Testis (tissue), 5 donors: ENCODE measurements at places on chromosomes 11 and 22. TPM values are rescaled to one million over a fixed set of nuclear protein-coding genes. Genes with fewer than 3 reads are reported as not detected.
A peak's percentile ranks its signal among the peaks of the same experiment; 100 is the strongest.

C22orf31 gene
- 10.9 TPM for total RNA-seq

B3GAT3 gene
- total RNA-seq = 66.4 TPM

SPTBN2 gene
- total RNA-seq = 116 TPM

METTL15 gene
- 14.8 TPM for total RNA-seq

ACR gene
- 49.5 TPM for total RNA-seq

KRTAP5-2 gene
- not detected for total RNA-seq

SHISAL1 gene
- 3.0 TPM for total RNA-seq

MMP10 gene
- 0.39 TPM for total RNA-seq

CD248 gene
- total RNA-seq = 3.9 TPM

DNA sequence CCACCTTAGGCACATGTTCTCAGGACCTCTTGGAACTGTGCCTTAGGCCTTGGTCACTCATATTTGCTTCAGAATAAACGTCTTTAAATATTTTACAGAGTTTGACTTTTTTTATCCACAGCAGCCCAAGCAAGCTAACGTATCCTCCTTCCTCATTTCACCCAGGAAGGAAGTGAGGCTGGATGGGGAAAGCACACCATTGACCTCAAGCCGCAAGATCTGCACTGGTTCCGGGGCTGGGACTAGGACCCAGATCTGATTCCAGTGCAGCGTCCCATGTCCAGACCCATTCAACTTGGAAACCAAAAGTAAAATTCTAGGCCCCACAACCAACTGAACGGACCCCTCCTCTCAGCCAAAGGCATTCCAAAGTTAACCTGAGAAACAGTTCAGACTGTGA, 2.4 kb upstream of the LGALS12 start:
- DNase-seq = no peak
- no peaks in the 10 kb centered on the region for H3K36me3 ChIP-seq
- H3K4me3 ChIP-seq = no peak overlapping the region
- H3K27me3 ChIP-seq = no peaks in the 10 kb centered on the region

- H3K36me3 ChIP-seq = no peaks in the 10 kb centered on the region
- peak; percentile 9 for DNase-seq
- no peak overlapping the region for H3K27ac ChIP-seq
- H3K4me3 ChIP-seq = no peak overlapping the region
- H3K27me3 ChIP-seq = no peaks in the 10 kb centered on the region
Measured at GRCh38 chr22:36729321-36729720, 25.8 kb upstream of the CACNG2 start.

GRCh38 chr11:31233425-31233824, 136.1 kb downstream of the DCDC1 start:
- DNase-seq = no peak
- H3K36me3 ChIP-seq = no peaks in the 10 kb centered on the region
- H3K4me3 ChIP-seq = no peak overlapping the region

GRCh38 chr11:6357222-6357621, 33.1 kb upstream of the SMPD1 start:
- no peaks in the 10 kb centered on the region for H3K36me3 ChIP-seq
- H3K27me3 ChIP-seq = no peaks in the 10 kb centered on the region
- H3K4me1 ChIP-seq = no peaks in the 10 kb centered on the region
- no peak overlapping the region for H3K27ac ChIP-seq
- DNase-seq = no peak

DNA sequence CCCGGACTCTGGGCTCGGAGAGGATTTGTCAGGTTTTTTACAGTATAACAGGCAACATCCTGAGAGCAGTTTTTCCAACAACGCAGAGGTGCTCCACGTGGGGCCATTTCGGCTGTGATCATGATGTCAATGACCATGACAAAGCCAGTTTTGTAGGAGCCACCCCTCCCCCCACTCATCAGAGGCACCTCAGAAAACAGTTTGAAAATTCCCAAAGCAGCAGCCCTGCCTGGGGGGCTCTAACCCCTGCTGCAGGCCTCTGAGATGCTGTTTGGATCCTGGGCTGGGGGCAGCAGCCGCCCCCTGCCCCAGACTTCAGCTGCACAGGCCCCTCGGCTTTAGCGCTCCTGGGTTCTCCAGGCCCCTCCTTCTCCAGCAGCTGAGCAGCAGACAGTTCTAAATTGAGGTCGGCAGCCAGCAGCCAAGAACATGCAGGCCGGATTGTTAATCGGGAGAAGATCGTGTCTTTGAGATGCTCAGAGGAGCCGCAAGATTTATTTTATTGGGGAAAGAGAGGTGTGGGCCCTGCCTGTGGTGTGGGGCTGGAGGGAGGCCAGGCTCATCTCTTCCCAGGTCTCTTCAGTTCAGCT, 19.4 kb downstream of the NFAM1 start:
- H3K4me1 ChIP-seq = no peaks in the 10 kb centered on the region
- no peak overlapping the region for H3K27ac ChIP-seq
- no peaks in the 10 kb centered on the region for H3K36me3 ChIP-seq
- no peak overlapping the region for H3K4me3 ChIP-seq
- no peaks in the 10 kb centered on the region for H3K27me3 ChIP-seq

DNA sequence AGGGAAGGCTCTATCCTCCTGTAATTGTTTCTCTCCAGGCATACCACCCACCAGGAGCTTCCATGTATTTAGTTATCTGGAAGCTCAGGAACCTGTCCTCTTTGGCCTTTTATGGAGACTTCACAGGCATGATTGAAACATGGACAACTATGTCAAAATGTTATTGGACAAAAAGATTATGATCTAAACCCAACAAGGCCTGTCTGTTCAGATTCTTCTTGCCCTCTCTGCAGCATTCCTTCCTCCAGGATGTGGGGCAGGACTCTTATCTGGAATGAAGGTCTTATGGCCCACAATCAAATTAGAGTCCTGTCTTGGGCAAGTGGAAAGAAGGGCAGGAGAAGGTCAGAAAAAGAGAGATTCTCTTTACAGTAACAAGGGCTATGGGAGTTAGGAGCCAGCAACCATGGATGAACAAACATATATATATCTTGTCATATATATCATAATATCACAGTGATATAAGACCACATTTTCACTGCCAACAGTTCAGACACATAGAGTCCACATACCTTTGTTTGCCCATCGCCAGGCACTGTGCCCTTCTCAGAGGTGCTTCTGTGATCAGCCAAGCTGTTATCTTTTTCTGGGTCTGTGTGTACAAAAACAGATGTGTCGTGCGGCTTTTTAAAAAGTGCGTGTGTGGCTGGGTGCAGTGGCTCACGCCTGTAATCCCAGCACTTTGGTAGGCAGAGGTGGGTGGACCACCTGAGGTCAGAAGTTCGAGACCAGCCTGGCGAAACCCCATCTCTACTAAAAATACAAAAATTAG, 42.5 kb upstream of the SUSD2 start:
- no peak overlapping the region for H3K4me3 ChIP-seq
- no peaks in the 10 kb centered on the region for H3K36me3 ChIP-seq
- no peaks in the 10 kb centered on the region for H3K27me3 ChIP-seq

DNA sequence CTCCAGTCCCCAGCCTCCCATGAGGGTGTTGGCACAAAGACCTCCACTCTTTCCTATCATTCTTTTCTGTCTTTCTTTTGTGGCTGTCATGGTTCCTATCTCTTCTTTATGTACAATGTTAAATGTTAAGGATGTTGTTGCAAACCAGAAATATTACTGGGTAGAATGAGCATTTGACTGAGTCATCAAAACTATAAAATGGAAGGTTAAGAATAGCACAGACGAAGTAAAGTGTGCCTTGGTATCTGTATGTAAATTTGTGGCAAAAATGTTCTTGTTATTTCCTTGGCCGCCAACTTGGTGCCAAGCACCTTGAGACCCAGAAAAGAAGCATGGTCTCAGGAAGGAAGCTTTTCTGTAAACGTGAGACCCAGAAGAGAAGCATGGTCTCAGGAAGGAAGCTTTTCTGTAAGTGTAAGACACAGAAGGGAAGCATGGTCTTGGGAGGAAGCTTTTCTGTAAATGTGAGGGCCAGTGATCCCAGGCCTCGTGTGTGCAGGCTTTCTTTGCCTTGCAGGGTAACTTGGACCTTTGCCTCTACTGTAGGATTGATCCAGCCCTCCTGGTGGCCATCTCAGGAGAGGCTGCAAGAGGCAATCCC, 6.7 kb upstream of the PKP3 start:
- DNase-seq = no peak
- peaks cover 6% of the 10 kb centered on the region for H3K4me1 ChIP-seq
- H3K27me3 ChIP-seq = no peaks in the 10 kb centered on the region
- no peak overlapping the region for H3K27ac ChIP-seq
- no peak overlapping the region for H3K4me3 ChIP-seq
- no peaks in the 10 kb centered on the region for H3K36me3 ChIP-seq

DNA sequence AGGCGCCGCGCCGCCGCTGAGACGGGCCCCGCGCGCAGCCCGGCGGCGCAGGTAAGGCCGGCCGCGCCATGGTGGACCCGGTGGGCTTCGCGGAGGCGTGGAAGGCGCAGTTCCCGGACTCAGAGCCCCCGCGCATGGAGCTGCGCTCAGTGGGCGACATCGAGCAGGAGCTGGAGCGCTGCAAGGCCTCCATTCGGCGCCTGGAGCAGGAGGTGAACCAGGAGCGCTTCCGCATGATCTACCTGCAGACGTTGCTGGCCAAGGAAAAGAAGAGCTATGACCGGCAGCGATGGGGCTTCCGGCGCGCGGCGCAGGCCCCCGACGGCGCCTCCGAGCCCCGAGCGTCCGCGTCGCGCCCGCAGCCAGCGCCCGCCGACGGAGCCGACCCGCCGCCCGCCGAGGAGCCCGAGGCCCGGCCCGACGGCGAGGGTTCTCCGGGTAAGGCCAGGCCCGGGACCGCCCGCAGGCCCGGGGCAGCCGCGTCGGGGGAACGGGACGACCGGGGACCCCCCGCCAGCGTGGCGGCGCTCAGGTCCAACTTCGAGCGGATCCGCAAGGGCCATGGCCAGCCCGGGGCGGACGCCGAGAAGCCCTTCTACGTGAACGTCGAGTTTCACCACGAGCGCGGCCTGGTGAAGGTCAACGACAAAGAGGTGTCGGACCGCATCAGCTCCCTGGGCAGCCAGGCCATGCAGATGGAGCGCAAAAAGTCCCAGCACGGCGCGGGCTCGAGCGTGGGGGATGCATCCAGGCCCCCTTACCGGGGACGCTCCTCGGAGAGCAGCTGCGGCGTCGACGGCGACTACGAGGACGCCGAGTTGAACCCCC, 798 bp downstream of the BCR start:
- peak overlapping the region; percentile 60 for H3K4me3 ChIP-seq
- no peaks in the 10 kb centered on the region for H3K36me3 ChIP-seq
- H3K27ac ChIP-seq = no peak overlapping the region
- peaks cover 51% of the 10 kb centered on the region for H3K4me1 ChIP-seq
- no peaks in the 10 kb centered on the region for H3K27me3 ChIP-seq
- no peak for DNase-seq

DNA sequence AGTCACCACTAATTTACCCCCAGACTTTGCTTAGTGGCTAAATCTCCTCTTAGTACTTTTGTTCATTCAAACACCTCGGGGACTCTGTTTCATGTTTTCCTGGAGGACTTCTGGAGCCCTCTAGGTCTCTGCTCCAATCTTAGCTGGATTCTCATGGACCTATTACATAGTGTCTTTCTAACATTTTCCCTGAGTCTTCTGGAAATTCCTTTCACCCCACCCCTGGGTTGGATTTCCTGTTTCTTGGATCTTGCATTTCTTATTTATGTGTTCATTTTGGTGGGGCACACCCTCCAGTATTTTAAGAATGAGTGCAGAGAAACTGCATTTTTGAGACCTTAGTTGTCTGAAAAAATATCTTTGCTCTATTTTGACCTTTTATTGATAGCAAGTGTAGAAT, 220.1 kb downstream of the BLID start:
- no peak for DNase-seq
- H3K4me3 ChIP-seq = no peak overlapping the region
- no peaks in the 10 kb centered on the region for H3K27me3 ChIP-seq
- peaks cover 17% of the 10 kb centered on the region for H3K4me1 ChIP-seq
- no peaks in the 10 kb centered on the region for H3K36me3 ChIP-seq

DNA sequence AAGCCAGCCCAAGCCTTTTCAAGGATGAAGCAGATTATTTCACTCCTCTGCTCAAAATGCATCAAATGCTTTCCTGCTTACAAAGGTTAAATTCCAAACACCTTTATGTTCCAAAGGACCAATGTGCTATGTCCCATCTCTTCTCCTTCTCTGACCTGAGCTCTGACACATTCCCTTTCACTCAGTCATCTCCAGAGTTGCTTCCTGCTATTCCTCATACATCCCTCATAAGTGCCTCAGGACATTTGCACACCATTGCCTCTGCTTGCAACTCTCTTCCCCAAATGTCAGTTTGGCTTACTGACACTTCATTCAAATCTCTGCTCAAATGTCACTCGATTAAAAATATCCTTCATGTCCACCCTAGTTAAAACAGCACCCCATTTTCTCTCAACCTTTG, 53.3 kb upstream of the BMAL1 start:
- H3K4me3 ChIP-seq = no peak overlapping the region
- DNase-seq = no peak
- no peaks in the 10 kb centered on the region for H3K27me3 ChIP-seq
- no peaks in the 10 kb centered on the region for H3K36me3 ChIP-seq

DNA sequence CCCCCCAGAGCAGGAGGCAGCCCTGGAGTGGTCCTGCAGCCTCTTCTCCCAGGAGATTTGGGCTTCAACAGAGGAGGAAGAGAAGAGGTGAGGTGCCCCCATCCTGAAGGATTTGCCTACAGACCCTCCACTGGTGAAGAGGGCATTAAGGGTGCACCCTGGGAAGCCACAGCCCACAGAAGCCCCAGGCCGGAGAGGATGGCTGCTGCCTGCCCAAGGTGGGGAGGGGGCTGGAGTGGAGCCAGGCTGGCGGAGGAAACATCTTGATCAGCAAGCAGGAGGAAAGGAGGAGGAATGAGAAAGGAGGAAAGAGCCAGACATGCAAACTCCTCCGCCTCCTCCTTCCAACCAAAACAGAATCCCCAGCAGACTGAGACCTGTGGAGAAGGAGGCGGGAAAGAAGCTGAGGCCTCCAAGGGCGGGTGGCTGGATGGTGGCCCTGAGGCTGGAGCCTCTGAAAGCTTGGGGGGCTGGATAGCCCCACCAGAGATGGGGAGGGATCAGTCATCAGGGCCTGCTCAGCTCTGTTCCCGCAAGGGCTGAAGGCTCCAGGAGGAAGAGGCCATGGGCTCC, 31.3 kb downstream of the ARRB1 start:
- no peaks in the 10 kb centered on the region for H3K36me3 ChIP-seq
- no peak for DNase-seq
- no peak overlapping the region for H3K27ac ChIP-seq
- no peak overlapping the region for H3K4me3 ChIP-seq
- no peaks in the 10 kb centered on the region for H3K27me3 ChIP-seq
- H3K4me1 ChIP-seq = peaks cover 18% of the 10 kb centered on the region

DNA sequence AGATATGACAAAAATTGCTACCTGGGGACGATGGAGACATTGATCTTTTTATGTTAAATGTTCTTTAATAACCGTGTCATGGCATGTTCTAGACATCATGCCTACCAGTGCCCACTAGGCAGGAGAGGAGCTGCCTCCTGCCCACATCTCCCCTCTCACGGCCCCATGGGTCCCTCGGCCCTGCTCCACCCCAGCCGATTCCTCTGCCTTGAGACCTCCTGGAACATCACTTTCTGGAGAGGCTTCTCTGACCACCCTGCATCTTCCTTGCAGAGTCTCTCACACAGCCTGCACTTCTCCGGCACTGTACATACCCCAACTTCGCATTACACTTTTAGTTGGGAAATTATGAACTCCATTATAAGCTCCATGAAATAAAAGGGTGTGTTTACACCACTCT, 16.8 kb downstream of the EFCAB6 start:
- no peaks in the 10 kb centered on the region for H3K27me3 ChIP-seq
- no peaks in the 10 kb centered on the region for H3K36me3 ChIP-seq
- DNase-seq = no peak
- H3K4me3 ChIP-seq = no peak overlapping the region
- no peak overlapping the region for H3K27ac ChIP-seq
- no peaks in the 10 kb centered on the region for H3K4me1 ChIP-seq
